ENCODE measurements at places on chromosomes 13 and 19.

GRCh38 chr13:45063261-45063860 is 56.9 kb upstream of the GTF2F2 start:
- DNase-seq = no peak

- DNase-seq = no peak
Measured at GRCh38 chr13:103306163-103306562, 239.9 kb upstream of the SLC10A2 start.

- DNase-seq = no peak
Measured at GRCh38 chr13:31887286-31887685, 144.3 kb upstream of the FRY start.

GRCh38 chr13:53075356-53076041 is 46.9 kb downstream of the OLFM4 start:
- DNase-seq = no peak

GRCh38 chr13:41315443-41316047 is 4.5 kb downstream of the NAA16 start:
- DNase-seq = no peak

DNA sequence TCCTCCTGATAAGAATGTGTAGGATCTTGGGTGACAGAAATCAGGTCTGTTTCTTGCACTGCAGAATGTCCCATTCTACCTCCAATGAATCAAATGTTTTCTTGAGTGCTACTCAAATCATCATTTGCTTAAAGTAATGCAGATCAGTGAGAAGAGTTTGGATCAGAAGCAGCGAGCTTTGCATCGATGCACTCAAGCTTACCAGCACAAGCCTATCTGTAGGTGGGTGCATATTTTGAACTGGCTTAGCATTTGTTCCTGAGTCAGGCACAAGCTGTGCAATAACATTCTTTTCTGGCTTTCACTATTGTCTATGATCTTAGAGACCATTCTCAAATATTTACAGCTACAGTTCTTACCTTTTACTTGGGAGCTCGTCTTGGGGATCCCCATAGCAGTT is 109.5 kb downstream of the UBL3 start:
- DNase-seq = no peak

DNA sequence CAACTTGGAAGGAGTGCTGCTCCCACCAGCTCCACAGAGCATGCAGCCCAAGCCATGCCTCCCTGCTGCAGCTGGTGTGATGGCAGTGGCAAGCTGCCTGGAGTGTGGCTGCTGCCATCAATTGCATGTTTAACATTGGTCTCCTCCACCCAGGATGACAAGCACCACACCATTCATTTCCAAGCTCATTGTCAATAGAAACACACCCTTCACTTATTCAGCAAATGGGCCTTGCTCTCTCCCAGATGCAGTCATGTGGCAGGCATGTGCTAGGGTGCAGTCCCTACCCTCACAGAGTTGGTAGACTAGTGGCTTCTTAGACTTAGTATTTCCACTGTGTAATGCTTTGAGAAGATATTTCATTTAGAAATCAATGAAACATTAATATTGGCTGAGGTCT is 70.8 kb upstream of the FGF14 start:
- DNase-seq = no peak

- no peak for DNase-seq
Measured at GRCh38 chr13:60794751-60795150, 397.7 kb downstream of the TDRD3 start.

DNA sequence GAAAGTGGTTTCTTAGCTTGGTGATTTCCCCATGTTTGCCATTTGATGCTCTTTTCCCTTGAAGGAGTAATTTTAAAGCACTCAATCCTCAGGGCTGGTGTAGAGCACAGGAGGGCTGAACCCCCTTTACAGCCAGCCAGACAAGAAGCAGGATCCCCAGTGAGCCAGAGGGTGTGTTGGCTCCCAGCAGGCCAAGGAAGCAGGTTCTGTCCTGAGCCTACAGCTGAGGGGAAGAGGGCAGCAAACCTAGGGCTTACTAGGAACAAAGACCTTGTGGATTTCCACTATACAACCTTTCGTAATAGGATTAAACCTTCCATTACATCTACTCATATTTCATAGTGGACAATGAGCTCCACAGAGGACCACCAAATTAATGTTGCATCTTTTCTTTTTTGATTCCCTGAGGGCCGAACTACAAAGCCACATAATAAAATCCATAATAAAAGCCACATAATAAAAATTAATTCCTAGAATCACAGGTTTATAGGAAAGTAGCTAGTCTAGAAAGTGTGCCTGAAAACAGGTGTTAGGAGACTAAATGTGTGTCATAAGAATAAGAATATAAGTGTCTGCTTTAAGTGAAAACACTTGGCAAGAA is 300.2 kb downstream of the DCLK1 start:
- DNase-seq = no peak

DNA sequence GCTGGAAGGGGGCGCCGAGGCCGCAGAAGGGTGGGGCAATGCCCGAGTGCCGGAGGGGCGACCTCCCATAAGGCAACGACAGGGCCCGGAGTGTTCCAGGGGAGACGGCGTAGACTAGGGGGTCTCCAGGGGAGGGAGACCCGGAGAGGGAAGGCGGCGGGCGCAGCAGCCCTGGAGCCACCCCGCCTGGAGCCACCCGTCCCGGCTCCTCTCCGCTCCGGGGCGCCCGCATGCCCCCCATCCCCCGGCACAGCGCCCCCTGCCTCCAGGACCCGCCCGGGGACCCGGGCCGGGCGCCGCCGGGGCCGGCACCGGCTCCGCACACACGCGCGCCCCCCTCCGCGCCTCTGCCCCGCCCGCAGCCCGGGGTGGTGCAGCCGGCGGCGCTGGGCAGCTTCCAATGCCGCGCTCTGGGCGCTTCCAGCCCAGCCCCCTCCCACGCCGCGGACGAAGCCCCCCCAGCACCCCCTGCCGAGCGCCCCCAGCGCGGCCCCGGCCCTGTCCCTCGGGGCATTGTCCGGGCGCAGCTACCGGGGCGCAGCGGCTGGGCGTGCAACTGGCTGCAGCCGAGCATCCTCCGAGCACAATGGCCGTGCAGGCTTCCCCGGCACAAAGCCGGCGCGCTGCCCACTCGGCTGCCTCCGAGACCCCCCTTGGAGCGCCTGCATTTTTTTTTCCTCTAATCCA is 519 bp downstream of the PTPRS start:
- no peak for DNase-seq

DNA sequence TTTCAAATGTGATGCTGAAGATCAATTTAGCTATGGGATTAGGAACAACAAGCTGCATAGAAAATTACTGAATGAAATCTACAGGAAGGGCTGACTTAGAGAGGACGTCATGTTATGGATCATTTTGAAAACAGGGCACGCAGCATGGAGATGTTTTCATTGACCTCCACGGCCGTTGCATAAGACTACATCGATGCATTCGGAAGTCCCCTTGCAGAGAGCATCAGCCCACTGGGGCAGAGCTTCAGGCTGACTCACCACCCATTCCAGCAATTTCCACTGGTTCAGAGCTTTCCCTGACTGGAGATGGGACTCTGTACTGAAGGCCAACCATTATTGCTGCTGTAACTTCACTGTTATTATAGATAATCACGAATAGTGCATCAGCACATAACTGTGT is 305.3 kb downstream of the IRS2 start:
- DNase-seq = no peak

DNA sequence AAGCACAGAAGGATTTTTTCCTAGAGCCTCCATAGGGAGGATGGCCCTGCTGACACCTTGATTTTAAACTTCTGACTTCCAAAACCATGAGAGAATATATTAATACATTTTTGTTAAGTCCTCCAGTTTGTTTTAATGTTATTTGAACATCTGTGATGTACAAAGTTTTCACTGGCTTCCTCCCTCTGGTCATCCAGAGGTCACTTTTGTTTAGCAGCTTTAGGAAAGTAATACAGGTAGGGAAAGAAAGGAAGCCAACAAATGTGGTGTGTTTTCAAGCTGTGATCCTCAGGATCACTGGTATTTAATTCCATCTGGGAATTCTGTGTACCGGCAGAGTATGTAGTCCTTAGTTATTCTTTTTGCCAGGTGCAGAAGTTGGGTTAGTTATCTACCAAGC is 488.8 kb upstream of the ATXN8OS start:
- DNase-seq = no peak

DNA sequence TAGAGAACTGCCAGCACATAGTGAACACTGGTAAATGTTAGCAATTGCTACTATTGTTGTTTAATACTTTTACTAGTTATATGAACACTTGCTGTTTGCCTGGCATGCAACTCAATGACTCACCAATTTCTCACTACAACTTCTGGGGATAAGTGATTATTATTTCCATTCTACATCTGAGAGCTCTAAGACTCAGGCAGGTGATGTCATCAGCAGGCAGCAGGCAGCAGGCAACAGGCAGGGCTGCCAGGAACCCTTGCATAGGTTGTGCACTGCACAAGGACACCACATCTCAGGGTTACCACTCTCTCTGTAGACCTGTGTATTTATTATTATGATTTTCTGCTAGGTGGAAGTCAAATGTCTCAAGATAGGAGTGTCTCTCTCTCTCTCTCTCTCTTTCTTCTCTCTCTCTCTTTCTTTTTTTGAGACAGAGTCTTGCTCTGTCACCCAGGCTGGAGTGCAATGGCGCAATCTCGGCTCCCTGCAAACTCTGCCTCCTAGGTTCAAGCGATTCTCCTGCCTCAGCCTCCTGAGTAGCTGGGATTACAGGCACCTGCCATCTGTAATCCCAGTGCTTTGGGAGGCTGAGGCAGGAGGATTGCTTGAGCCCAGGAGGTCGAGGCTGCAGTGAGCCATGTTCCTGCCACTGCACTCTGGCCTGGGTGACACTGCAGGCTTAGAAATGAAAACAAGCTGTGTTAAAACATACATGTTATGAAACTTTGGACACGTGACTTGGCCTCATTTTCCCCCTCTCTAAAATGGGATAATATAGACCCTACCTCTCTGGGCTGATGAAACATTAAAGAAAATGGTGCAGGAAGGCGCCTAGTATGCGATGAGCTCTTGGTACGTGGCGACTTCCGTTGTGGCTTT is 22.7 kb downstream of the HPN start:
- no peak for DNase-seq

DNA sequence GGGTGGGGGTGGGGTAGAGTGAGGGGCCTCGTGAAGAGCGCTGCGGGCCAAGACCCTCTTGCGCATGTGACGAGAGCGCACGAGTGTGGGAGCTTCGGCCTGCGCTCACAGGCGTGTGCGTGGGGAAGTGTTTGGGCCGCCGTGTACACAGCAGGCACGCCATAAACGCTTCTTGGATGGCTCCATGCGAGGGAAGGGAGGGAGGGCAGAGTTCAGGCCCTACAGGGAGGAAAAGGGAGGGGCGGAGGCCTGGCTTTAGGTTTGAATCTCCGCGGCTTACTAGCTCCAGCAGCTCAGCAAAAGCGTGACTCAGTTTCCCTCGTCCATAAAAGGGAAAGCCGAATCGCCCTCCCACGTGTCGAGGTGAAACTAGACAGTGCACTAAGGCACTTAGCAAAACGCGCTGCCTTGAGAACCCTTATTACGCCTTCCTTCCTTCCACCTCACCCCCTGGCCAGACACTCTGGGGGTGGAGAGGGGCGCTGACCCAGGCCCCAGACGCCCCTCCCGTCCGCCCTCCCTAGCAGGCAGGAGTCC is 12.5 kb downstream of the GADD45B start:
- DNase-seq = no peak

DNA sequence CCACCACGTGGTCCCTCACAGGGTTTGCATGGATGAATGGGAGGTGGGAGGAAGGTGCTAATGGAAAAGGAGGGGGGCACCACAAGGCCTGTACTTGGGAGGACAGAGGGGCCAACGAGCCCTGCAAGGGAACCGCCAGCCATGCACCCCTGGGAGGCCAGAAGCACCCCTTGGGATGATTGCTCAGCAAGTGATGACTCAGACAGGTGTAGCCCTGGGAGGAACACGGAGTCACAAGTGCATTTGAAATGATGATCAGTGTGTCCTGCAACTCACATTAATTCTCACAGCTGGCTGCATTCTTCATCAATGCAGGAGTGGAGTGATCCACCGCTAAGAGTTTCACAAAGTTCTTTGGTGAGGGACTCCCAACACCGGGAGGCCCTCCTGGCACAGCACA is 82.8 kb upstream of the ZNF254 start:
- DNase-seq = no peak

DNA sequence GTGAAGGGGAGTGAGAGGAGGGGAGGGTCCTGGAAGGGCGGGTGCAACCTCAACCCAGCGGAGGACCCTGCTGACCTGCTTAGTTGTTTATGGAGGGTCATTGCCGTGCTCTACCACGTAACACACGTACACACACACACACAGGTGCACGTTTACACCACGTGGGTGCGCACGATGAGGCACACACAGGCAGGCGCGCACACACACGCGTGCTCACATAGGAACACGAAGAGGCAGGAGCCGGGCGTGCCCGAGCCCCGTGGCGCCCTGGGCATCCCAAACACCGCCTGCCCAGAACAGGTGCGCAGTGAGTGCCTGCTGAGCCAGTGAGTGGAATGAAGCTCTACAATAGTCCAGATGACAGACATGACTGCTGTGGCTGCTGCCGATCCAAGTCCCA is 11.2 kb upstream of the MADCAM1 start:
- no peak for DNase-seq

DNA sequence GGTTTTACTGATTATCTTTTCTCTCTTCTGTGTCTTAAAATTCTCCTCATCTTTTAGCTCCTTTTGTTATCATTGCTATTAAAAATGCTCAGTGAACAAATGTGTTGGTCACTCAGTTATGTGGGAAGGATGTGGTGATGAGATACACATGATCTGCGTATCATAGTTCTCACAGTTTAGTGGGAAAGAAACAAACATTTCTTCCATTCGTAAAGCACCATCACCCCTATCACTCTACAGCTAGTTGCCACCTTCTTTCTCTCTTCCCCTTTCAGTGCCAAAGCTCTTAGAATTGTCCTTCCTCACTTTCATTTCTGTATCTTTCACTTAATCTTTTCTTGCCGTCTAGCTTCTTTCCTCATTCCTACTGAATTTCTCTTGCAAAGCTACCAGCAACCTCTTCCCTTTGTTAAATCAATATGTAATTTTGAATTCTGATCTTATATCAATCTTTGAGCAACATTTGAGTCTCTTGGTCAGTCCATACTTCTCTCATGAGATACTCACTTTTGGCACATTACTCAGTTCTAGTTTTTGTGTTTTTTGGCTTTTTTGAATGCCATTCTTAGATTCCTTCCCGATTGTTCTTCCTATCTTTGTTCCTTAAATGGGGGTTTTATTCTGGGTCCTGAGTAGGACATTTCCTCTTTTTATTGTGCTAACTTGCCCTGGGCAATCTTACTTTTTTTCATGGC is 122.3 kb downstream of the PCCA start:
- DNase-seq = no peak

- no peak for DNase-seq
Measured at GRCh38 chr19:31181535-31181934, 167.7 kb downstream of the TSHZ3 start.

GRCh38 chr19:2055931-2056836 is 5.1 kb upstream of the MKNK2 start:
- DNase-seq = no peak
